Activated CD4-positive, alpha-beta memory T cell treated with anti-CD3 and anti-CD28 coated beads for 36 hours (primary cell): ENCODE measurements at places on chromosomes 16 and 17. TPM values are rescaled to one million over a fixed set of nuclear protein-coding genes. Genes with fewer than 3 reads are reported as not detected.

Gene SLC52A1
- total RNA-seq: 0.31 TPM

Gene CRYBA1
- not detected for total RNA-seq

Gene CBX2
- 2.5 TPM for total RNA-seq

Gene KCNH6
- total RNA-seq: not detected

Gene CAPNS2
- total RNA-seq: not detected

Gene PLK1
- total RNA-seq: 81.2 TPM

Gene PPM1E
- not detected for total RNA-seq

GRCh38 chr17:43808076-43808475 lies 24.9 kb downstream of the MPP3 start:
- DNase-seq: no peak

GRCh38 chr16:9139965-9140364 lies 48.5 kb downstream of the HAPSTR1 start:
- DNase-seq: no peak

GRCh38 chr16:57178196-57178595 lies 7.6 kb downstream of the PSME3IP1 start:
- DNase-seq: no peak

DNA sequence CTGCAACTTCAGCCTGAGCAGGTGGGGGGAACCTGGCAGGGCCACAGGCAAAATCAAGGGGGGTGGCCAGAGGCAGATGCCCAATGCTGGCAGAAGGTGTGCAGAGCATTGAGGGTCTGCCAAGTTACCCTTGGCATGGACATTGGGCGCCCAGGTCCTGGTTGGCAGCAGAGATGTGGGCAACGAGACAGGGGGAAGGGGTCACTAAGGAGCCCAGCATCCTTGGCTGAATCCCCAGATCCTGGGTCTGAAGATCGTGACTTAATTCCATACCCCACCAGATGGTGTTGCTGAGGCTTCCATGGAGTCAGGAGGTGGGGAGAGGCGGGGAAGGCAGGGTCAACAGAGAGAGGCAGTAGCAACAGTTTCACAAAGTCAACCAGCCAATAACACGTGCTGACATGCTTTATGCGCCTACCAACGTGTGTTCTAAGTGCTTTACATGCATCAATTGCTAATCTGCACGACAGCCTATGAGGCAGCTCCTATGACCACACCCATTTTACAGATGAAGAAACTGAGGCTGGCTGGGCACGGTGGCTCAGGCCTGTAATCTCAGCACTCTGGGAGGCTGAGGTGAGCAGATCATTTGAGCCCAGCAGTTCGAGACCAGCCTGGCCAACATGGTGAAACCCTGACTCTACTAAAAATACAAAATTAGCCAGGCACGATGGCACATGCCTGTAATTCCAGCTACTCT lies 83.3 kb downstream of the GSG1L start:
- DNase-seq: no peak

GRCh38 chr17:78806451-78806850 lies 24.4 kb upstream of the CYTH1 start:
- peak; percentile 60 for DNase-seq

DNA sequence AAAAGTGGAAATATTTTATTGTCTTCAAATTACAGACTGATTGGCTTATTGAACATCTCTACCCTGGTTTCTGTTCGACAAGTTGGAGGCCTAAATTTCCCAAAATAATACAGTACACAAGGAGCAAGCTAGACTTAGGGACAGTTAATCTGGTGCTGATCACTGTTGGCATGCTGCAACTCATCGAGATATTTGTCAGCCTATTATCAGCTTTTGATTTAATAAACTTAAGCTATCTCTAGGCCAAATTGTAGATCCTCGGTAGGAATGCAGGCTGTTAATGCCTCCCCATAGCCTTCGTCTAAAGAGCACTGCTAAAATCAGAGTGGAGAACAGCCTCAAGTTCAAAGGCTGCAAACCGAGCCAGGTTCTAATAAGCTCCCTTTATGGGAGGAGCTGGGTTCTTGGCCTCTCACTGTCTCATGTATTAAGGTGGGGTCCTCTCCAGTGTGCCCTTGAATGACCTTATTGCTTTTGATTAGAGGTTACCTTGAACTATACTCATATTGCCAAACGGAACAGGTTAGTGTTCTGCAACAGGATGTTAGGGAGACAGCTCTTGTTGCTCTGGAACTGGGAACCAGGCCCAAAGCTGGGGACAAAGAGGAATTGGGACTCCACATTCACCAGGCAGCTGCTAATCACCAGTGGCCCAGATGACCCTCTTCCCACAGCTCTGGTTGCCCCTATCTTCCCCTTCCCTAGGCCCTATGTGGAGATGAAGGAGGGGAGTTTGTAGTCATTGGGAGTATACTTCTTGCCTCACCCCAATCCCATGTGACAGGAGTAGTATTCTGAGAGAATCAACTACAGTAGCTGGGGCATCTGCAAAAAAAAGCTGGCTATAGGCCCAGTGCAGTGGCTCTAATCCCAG lies 69.5 kb upstream of the NOL11 start:
- no peak for DNase-seq

DNA sequence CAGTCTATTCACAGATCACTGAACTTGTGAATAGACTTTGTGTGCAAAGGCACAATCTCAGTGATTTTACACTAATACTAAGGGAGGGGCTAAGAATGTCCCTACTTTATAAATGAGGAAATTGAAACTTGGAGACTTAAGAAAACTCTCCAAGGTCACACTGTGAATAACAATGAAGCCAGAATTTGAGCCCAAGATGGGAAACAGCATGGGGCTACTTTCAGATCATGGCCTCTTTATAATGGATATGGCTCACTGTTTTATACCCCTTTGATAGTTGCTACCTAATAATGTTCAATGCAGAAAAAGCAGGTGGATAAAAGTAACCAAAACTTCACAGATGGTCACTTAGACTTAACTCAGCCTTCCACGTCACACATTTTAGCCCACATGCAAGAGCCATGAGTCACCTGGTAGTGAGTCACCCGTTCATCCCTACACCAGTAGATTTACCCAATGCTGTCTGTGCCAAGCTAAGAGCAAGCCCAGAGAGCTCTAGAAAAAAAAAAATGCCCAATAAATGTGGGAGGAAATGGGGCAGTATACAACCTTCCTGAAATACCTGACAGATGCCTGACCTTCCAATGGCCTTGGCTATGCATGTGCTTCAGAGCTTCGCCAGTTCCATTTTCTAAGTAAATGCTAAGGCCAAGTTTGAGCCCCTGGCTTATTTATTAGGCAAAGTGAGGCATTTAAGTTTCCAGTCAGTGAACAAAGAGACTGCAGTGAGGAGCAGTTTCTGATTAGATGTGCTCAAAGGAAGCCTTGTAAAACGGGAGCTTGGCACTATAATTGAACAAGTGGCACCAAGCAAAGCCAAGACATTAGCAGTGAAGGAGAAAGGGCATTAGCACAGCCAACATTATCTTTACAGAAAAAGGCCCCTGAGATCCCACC lies 219.7 kb downstream of the TMEM114 start:
- no peak for DNase-seq

DNA sequence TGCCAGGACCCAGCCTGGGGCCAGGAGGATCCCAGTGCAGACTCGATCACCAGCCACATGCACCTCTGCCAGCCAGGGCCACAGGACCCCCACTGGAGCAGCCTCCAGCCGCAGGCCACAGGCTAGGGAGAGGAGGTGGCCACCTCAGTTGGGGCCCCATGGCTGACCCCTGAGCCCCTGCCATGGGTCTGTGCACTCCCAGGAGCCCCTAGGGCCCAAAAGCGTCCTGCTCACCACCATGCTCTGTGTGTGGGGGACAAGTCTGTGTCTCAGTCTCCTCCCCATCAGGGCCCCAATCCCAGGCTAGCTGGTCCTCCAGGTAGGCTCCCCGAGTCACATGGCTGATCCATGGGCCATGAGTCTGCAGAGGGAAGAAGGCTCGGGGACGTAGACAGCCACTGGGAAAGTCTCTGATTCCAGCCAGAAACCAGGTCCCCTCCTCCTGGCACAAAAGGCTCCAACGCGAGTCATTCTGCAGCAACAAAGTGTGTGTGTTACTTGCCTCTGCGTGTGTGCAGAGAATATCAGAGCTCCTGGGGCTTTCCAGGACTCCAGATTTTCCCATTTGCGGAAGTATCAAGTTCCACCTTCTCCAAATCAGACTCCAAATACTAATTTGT lies 6.1 kb upstream of the PRSS8 start:
- DNase-seq: peak; percentile 24

DNA sequence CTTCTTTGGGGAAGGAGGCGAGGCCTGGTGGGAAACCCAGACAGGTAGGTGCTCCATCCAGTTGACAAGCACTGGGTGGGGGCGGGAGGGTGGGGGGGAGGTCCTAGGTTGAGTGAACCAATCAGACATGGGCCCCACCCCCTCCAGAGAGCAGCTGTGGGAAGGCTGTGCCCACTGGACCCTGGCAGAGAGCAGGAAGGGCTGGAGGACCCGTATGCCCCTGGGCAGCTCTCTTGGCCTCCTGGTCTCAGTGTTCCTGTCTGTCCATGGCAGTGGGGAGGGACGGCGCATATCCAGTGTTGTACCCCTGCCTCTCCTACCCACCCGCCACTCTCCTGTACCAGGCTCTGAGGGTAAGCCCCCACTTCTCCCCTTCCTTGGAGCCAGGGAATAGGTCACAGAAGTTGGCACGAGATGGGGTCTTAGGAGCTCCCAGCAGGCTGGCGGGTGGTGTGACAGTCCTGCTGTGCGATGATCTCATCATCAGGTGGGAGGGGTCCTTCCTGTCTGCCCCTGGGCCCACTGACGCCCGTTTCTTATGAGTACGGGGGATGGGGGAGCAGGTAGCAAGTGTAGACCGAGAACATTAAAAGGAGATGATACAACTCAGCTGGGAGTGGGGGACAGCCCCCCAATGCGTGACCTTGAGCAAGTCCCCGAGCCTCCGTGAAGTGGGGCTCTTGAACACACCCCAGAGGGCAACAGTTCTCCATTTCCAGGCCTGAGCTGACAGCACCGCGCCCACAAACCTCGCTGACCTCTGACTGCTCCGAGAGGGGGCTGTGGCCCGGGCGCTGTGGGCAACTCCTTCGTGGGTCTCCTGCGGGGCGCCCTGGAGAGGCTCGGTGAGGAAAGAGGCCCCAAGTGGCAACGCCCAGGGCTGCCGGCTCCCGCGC lies 1.2 kb upstream of the ZFPM1 start:
- peak; percentile 35 for DNase-seq

DNA sequence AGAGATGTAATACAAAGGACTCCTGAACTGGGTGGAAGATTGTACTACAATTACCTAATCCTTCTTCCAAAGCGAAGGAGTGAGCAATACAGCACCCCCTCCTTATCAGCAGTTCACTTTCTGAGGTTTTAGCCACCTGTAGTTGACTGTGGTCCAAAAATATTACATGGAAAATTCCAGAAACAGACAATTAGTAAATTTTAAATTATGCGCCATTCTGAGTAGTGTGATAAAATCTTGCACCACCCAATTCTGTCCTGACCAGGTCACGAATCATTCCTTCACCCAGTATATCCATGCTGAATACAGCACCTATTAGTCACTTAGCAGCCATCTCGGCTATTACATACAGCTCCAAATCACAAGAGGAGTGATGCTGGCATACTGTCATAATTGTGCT lies 23.2 kb downstream of the VPS53 start:
- DNase-seq: no peak

DNA sequence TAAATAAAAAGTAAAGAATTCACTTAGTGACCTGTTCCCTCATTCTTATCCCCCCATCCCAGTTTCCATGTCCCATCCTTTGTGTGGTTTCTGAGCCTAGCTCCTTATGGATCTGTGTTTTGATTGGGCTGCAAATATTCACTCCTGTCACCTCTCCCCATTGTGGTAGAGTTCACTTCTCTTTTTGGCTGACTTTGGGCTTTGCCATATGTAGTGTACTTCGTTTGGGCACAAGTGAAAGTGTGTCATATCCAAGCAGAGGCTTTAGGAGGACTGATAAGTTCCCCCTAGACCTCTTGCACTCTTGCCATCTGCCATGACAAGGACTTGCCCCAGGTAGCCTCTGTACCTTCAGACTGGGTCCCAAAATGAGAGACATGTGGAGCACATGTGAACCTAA lies 13.0 kb upstream of the DHRS7B start:
- DNase-seq: no peak

GRCh38 chr16:11360641-11361373 lies 15.5 kb downstream of the RMI2 start:
- no peak for DNase-seq

DNA sequence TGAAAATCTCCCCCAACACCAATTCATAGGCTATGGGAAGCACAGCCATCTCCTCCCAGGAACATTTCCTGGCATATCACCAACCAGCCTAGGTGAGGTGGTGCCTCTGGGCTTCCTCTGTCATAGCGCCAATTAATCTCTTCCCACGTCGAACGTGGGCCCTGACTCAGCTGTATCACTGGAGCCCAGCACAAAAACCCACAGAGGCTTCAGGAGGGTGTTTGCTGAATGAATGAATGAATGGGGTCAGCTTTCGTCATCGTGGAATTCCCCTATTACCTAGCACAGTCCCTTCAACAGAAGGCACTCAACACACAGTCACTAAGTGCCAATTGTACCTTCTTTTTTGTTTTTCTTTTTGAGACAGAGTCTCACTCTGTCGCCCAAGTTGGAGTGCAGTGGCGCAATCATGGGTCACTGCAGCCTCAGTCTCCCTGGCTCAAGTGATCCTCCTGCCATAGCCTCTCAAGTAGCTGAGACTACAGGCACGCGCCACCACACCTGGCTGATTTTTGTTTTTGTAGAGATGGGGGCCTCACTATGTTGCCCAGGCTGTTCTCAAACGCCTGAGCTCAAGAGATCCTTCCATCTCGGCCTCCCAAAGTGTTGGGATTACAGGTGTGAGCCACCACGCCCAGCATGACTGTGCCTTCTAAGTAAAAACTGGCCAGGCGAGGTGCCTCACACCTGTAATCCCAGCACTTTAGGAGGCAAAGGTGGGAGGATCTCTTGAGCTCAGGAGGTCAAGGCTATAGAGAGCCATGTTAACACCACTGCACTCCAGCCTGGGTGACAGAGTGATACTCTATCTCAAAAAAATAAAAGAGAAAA lies 4.1 kb downstream of the ZNF688 start:
- DNase-seq: peak; percentile 88

GRCh38 chr17:28173801-28174200 lies 131.3 kb downstream of the NLK start:
- DNase-seq: no peak

DNA sequence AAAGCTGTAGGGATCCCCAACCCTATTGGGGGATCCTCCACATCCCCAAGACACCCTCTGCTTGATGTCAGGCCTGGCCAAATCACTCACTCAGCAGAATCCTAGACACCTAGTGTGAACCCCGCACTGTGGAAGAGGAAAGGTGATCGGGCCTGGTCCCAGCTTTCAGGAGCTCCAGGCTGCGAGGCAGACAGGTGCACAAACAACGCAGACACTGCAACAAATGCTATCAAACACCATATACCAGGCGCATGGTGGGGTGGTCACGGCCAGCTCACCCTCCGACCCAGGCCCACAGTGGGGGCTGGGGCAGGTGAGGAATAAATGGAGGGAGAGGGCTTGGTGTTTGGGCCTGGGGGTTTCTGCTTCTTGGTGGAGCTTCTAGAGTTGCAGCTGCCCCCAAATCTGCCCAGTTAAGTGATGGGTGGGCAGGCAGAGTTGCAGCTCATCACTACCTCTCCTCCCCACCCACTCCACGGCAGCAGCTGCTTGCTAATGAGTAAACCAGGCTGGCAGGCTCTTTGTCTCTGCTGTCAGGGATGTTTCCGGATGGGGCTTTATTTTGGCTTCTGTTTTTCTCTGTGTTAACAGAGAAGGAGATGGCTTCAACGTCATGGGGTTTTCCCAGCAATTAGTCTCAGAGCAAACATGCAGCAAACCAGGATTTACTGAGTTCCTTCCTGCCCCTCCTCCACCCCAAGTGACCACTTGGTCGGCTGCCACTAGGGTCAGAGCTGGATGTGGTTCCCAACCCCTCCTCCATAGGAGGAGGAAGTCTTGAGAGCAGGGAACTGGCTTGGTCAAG lies 46.6 kb downstream of the PECAM1 start:
- DNase-seq: peak; percentile 48
